ENCODE measurements at places on chromosomes 3 and 15. TPM values are rescaled to one million over a fixed set of nuclear protein-coding genes. Genes with fewer than 3 reads are reported as not detected.

TRPM1 gene
- not detected for total RNA-seq

CRTAP gene
- total RNA-seq: 101 TPM

KLHDC8B gene
- total RNA-seq: 5.1 TPM

- no peaks in the 10 kb centered on the region for H3K36me3 ChIP-seq
- no peaks in the 10 kb centered on the region for H3K27me3 ChIP-seq
- no peak for DNase-seq
- H3K4me3 ChIP-seq: no peak overlapping the region
These were observed 15.2 kb downstream of the ST3GAL6 start for GRCh38 chr3:98778383-98778782.

DNA sequence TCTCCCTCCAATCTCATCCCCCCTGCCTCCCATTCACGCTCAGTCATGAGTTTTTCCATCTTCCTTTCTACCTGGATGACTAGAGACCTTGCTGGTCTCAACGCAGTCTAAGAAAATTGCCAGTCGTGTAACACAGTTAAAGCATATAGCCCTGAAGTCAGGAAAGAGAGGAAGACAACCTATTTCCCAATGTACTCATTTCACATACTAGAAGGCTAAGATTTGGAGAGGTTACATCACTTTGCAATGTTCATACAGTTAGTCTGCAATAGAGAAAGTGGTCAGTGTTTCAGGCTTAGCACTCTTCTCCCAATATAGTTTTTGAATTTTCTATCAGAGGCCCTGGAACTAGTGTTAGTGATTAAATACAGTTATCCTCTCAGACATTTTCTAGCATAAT is 278.6 kb downstream of the EDEM1 start:
- no peaks in the 10 kb centered on the region for H3K36me3 ChIP-seq
- DNase-seq: no peak
- no peaks in the 10 kb centered on the region for H3K4me1 ChIP-seq
- H3K27me3 ChIP-seq: no peaks in the 10 kb centered on the region
- no peak overlapping the region for H3K27ac ChIP-seq

GRCh38 chr3:47117807-47118364 is 46.0 kb downstream of the SETD2 start:
- no peaks in the 10 kb centered on the region for H3K27me3 ChIP-seq
- H3K4me3 ChIP-seq: no peak overlapping the region
- H3K36me3 ChIP-seq: peaks cover 2% of the 10 kb centered on the region
- no peaks in the 10 kb centered on the region for H3K4me1 ChIP-seq

DNA sequence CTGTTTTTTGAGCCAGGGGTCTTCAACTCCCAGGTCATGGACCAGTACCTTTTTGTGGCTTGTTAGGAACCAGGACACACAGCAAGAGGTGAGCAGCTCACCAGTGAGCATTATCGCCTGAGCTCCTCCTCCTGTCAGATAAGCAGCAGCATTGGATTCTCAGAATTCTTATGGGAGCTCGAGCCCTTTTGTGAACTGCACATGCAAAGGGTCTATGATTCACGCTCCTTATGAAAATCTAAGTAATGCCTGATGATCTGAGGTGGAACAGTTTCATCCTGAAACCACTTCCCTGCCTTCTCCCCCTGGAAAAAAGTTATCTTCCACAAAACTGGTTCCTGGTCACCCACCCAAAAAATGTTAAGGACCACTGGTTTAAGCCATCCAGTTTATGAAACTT is 1047.6 kb downstream of the OTOL1 start:
- H3K27me3 ChIP-seq: no peaks in the 10 kb centered on the region
- H3K27ac ChIP-seq: no peak overlapping the region
- no peaks in the 10 kb centered on the region for H3K36me3 ChIP-seq
- no peak overlapping the region for H3K4me3 ChIP-seq
- DNase-seq: no peak

GRCh38 chr15:40743485-40743901 is 11.6 kb downstream of the RMDN3 start:
- peaks cover 9% of the 10 kb centered on the region for H3K36me3 ChIP-seq
- no peak for DNase-seq
- no peak overlapping the region for H3K4me3 ChIP-seq
- H3K27me3 ChIP-seq: no peaks in the 10 kb centered on the region

Measured in colonic mucosa (tissue), 4 donors.